Sigmoid colon (tissue), 7 donors: ENCODE measurements at places on chromosomes 3 and 15. TPM values are rescaled to one million over a fixed set of nuclear protein-coding genes. Genes with fewer than 3 reads are reported as not detected.

Gene BCL2A1
- not detected for total RNA-seq

Gene PPP1R14D
- not detected for total RNA-seq

Gene NCEH1
- 3.6 TPM for total RNA-seq

Gene ACTC1
- total RNA-seq, result 3.6 TPM

Gene HHLA2
- total RNA-seq, result not detected

Gene LTK
- total RNA-seq, result 1.8 TPM

Gene LRRN1
- total RNA-seq, result 0.28 TPM

Gene CCDC191
- 5.3 TPM for total RNA-seq

Gene SLC51A
- not detected for total RNA-seq

Gene SRGAP3
- total RNA-seq, result 5.8 TPM

Gene ADAMTS7
- 1.6 TPM for total RNA-seq

Gene EPB42
- not detected for total RNA-seq

Gene TGM5
- total RNA-seq, result not detected

Gene IL17RE
- total RNA-seq, result 1.8 TPM

Gene SCAMP5
- total RNA-seq, result 3.9 TPM

Gene CELSR3
- 1.4 TPM for total RNA-seq

Gene CSNK1G1
- total RNA-seq, result 19.9 TPM

Gene GATM
- 44.3 TPM for total RNA-seq

Gene SERPINI2
- total RNA-seq, result not detected

Gene TF
- 1.1 TPM for total RNA-seq

Gene AGBL1
- total RNA-seq, result 0.28 TPM

Gene ZNF385D
- 1.2 TPM for total RNA-seq

Gene CGNL1
- total RNA-seq, result 3.9 TPM
